ENCODE measurements at places on chromosomes 5 and 9.

DNA sequence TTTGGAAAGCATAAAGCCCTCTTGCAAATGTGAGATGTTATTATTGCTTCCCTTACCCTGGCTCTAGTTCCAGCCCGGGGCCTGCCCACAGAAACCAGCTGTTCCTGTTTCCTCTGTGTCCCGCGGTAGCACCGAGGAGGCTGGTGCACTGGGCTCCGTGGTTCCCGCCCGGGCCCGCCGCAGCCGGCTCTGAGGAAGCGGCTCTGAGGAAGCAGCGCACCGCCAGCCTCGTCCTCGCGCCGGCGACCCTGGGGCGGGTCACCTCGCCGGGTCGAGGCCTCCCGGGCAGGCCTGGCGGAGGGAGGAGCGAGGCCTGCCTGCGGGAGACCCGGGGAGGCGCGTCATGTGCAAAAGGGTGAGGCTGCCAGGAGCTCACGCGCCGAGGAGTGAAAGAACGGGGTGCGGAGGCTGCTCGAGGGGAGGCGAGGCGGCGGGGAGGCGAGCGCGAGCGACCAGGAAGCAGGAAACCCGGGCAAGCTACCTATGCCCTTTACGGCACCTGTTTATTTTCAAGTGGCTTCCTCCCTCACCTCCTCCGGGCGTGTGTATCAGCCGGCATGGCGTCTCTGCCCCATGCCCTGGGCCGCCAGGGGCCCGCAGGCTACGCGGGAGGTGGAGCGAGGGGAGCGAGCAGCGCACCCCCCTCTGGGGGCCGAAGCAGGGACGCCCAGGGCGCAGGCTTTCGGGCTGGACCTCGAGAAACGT lies 61.3 kb upstream of the MEGF10 start:
- DNase-seq = peak; percentile 14

DNA sequence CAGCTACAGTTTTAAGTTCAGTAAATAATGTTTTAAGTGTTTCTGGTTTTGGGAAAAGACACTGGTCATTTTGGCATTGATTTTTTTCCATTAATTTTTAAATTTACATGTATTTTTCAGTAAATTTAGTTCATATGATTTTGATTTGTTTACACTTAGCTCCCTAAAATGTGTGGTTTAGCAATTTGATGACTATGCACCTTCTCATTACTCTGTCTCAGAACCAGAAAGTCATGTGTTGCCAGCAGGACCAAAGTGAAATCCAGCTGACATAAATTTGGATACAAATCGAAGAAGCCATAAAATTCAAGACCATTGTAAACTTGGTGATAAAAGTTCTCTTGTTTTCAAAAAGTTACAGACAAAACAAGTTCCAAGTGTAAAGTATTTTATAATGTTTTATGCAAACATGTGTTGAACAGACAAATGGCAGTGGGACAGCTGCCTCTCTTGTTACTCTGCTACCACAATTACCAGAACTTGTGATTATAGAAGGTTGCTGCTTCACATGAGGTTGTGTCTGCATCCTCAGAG lies 354.8 kb downstream of the NR2F1-AS1 start:
- no peak for DNase-seq

- DNase-seq = no peak
These were observed 41.6 kb downstream of the ADAMTS12 start for GRCh38 chr5:33850100-33850594.

DNA sequence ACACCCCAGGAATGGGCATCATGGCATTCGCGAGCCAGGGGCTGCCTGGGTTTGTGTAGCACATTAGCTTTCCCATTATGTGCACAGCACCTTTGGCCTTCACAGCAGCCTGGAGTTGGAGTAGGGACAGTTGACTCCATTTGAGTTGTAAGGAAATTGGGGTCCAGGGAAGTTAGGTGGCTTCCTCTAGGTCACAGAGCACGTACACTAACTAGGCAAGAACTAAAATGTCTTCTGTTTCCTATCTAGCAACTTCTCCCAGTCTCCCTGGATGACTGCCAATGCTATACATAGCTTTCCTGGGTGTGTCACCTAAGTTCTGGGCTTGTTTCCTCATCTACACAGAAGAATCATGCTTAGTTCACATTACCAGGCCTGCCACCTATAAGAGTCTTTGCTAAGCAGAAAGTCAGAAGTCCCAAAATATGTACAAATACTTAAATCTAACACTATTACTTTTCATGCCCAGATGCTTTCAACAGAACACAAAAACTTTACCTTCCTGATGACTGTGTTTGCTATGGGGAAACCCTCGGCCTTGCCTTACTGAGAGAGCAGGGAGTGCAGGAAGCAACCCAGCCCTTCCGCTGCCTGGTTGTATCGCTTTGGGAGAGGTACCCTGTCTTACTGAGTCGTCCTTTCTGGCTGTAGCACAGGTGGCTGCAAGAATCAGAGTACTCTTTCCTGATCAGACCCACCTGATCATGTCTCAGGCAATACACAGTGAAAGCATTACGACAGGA lies 12.0 kb downstream of the MACROH2A1 start:
- DNase-seq = no peak

- no peak for DNase-seq
These were observed 86.0 kb downstream of the UHRF2 start for GRCh38 chr9:6498982-6499381.

DNA sequence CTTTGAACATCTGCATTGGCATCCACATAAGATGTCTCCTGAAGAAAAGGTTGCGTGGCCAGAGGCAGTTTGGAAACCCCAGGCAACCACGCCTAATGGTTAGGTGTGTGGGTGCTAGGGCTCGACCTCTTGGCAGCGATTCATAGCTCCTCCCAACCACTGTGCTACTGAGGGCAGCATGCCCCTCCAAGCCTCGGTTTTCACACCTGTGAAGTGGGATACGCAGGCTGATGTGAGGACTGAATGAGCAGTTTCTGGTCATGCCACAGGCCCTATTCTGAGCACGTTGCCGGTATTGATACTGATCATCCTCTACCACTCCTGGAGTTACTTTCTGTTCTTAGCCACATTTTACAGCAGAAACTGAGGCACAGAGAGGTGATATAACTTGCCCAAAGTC lies 19.1 kb downstream of the NDST1 start:
- no peak for DNase-seq

- DNase-seq = no peak
These were observed 79.0 kb downstream of the PAPPA start for GRCh38 chr9:116232424-116233159.

GRCh38 chr5:159097784-159098602 lies 1.7 kb downstream of the EBF1 start:
- no peak for DNase-seq

- no peak for DNase-seq
These were observed 114.3 kb upstream of the TNC start for GRCh38 chr9:115232181-115232774.

- no peak for DNase-seq
These were observed 130.9 kb downstream of the CCDC192 start for GRCh38 chr5:127834094-127834531.

DNA sequence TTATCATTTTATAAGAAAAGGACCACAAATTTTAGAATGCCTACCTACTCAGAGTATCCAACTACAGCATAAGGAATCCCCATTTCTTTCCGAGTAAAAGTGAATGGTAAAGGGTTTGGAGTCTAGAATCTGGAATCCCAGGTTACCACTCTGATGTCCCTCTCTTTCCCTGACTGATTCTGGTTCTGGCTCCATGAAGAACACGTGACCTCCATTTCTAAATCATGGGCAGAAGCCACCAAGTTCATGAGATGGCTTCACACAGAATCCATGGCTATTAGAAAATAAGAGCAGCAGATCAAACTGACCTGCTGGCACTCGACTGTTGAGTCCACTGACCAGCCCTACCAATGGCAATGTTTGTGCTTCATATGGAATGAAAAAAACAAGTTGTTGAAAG lies 40.7 kb downstream of the PFDN1 start:
- DNase-seq = no peak

DNA sequence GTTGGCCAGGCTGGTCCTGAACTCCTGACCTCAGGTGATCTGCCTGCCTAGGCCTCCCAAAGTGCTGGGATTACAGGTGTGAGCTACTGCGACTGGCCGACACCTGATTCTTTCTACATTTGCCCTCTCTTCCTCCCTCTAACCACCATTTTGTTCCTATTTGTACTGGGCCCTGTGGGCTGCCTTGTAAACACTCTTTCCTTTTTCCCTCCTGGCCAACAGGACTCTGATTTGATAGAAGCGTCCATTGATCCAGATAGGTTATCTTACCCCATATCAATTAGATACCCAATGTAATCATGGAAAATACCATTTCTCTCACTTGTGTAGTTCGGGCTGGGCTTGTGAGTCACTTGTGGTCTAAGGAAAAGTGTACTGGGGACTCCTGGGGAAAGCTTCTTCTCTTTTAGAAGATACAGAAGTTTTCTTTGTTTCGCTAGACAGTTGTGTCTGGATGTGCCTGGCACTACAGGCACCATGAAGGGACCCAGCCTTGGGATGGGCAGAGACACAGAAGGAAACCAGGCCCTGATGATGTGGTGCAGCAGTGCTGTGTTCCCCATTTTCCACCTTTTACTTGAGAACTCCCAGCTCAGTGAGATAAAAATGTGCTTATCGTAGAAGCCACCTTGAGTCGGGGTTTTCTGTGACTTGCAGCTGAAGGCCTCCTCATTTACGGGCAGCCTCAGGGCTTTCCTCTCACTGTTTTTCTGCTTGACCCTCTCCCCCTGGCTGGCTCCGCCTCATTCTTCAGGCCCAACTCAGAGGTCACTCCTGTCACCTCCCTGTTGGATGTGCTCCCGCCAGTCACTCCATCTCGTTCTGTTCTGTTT lies 32.8 kb upstream of the CPEB4 start:
- no peak for DNase-seq

- DNase-seq = no peak
These were observed 30.0 kb downstream of the XPA start for GRCh38 chr9:97666907-97667686.

GRCh38 chr5:140322751-140323731 lies 20.1 kb upstream of the PFDN1 start:
- no peak for DNase-seq

DNA sequence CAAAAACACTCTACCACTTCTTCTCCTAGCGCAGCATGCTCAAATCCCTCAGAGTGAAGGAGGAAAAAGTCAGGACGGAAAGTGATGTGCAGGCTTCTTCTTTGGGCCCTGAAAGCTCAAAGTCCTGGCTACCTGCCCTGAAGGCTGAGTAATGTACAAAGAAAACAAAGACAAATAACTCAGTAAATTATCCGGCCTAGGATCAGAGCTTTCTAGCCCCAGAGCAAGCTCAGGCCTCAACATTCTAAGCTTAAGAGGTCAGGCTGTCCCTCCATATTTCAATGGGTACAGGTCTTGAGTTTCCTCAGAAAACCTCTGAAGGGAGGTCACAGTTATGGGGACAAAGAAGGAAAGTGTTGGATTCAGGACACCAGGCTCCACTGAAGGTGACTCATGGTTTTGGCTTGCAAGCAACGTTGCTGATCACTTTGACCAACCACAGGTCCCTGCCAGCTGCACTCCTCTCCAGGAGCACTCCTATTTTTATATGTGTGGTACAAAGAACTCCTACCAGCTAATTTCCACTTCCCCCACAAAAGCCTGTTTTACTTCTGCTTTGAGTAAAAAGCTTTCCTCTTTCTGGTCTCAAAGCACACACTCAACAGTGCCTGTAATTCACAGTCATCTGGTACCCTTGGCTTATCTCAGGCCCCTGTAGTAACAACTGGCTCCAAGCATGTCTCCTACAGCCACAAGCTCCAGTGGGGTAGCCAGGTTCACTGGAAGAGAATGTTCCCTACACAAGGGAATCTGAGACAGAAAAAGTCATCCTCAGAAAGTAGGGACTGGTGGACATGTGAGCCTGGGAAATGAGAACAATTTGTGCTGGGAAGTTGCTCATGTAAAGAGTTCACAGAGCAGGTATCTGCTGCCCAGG lies 115.7 kb downstream of the UGCG start:
- DNase-seq = no peak

DNA sequence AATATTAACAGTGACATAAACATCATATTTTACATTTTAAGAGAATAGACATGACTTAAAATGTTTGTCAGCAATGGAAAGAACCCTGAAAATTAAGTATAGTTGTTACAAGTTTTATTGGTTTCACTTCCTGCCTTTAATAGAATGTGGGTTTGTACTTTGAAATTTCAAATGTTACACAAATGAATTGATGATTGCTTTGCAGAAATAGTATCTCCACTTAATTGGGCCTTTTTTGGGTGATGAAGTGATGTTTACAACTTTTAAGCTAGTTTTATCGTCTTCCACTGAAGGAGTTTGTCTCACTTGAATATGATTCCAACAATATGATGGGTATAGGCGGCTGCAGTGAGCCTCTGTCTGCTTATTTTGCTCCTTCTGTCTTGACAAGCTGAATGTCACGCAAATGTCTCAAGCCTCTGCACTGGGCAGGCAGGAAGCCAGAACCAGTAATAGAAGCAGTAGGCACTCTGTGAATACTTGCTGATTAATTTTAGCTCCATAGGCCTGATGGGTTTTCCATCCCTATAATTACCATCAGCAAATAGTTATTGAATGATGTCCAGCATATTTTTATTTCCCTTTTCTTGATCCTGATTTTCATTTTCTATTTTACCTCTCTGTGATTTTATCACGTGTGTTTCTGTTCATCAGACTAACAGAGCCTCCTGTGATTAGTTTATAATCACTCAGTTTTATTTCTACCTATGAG lies 10.6 kb upstream of the NR3C1 start:
- no peak for DNase-seq

- no peak for DNase-seq
These were observed 24.9 kb downstream of the LIFR start for GRCh38 chr5:38531518-38531917.

DNA sequence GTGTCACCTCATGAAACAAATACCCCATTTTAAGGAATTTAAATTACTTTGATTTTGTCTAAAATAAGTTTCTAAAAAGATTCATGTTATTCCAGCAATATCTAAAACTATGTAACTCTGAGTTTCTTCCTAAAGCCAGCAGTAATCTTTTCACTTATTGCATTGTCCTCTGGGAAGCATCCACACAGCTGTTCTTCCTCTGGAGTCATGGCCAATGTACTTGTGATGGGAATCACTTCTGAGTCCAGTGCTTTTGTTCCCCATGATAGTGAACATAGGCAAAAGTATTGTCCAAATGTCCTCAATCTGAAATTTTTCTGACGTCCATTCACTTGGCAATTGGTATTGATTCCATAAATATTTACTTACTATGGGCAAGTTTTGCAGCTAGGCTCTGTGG lies 125.0 kb downstream of the STARD4 start:
- no peak for DNase-seq

DNA sequence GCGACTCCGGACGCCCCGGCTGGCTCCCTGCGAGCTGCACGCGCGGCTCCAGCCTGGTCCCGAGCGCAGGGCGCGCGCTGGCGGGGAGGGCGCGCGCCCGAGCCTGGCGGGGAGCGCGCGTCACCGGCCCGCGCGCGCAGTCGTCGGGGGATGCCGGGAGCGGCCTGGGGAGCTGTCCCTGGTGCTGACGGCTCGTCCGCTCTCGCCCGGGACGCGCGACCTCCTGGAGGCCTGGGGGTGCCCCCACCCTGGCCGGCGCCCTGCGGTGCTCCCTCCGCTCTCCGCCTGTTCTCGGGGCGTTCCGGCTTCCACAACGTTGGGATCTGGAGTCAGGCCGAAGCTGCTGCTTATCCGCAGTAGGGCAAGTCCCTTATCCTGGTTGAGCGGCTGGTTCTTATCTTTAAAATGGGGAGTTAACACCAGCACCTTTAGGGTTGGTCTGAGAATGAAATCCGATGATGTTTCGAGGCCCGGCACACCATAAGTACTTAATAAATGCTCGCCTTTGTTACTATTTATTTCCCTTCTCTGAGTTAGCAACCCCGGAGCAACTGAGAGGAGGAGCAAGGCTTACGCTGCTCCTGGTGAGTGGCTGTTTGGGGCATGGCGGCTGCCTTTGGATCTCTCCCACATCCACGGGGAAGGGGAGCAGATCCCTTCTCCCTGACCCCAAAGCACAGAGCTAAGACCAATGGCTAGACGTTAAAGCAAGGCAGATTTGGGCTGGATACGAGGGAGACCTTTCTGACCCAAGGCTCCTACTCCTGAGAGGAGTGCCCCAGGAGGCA lies at the start of gene FAM163B:
TSS of gene FAM163B (minus strand) at position 79 of the 788 bp plus-strand sequence. CDS start 29,166 bp downstream, outside the sequence.
- no peak for DNase-seq
